Activated naive CD4-positive, alpha-beta T cell (primary cell): ENCODE measurements at places on chromosomes 12 and 14.

GRCh38 chr14:58426670-58427280, 556 bp downstream of the TIMM9 start:
- peak; percentile 19 for DNase-seq

DNA sequence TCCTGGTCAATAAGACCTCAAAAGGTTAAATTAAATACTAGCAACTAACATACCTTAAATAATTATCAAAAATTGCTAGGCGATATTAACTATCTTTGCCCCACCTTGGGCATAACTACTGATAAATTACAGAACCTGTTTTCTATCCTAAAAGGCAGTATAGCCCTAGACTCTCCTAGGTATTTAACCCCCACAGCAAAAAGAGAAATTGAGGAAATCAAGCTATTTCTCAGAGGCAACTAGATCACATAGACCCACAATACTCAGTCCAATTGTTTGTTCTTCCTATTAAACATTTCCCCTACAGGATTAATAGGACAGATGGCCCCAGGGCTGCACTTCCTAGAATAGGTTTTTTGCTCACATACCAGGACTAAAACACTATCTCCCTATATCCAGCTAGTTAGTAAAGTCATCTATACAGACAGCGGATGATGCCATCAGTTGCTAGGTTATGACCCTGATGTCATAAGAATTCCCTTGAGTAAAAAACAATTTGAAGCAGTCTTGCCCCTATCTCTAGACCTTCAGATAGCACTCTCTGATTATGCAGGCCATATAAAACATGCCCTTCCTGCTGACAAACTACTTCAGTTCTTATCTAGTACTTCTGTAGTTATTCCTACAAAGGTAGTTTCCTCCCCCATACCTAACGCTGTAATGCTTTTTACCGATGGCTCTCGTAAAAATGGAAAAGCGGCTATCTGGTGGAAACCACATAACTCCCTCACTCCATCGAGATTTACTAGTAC, 118.4 kb downstream of the PPHLN1 start:
- DNase-seq: no peak

DNA sequence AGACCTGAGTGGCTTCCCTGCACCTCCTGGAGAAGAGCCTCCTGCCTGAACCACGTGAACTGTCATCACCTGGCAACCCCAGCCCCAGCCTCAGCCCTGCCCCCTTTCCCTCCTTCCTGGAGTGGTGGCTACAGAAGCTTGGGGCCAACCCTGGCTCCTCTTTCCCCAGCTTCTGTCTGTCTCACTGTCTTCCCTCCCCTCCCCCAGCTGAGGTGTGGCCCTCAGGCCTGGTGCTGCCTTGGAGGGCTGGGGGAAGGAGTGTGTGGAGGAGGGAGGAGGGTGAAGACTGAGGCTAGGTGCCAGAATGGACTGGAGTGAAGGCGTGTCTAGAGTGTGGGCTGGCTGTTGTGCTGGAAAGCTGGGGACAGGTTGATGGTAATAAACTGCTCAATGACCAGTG, 9.7 kb downstream of the NFATC4 start:
- no peak for DNase-seq

- DNase-seq: no peak
Observed at GRCh38 chr12:133264173-133264572, 28.5 kb upstream of the ANHX start.

DNA sequence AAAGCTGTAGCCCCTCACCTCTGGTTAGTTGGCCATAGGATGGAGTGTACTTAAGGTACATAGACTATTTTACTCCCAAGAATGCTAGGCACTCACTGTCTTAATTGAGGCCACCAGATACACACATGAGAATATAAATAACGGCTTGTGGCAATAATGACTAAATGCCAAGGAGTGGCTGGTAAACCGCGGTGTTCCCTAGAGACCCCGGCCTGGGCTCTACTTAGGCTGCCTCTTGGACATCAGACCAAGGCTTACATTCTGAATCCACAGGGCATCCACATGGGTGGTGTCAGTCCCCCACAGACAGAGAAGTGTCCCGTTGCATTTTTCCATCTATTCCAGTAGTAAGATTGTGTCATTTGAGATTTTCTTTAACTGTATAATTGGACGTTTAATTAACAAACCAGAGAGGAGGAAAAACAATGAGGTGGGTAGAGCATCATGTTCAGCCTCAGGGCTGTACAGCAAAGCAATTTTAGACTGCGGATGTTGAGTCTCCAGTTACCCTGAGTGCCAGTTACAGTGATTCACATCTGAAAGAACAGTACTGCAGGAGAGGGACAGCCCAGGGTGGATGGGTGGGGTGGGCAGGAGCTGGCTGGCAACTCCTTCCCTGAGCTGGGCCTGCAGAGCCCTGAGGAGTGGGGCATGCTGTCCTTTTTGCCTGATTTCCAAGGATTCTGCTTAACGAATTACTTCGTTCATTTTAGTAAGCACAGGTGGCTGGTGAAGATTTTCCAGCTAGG, 20.5 kb downstream of the CKB start:
- no peak for DNase-seq

- DNase-seq: no peak
Observed at GRCh38 chr12:123227581-123228258, 5.2 kb downstream of the MPHOSPH9 start.

DNA sequence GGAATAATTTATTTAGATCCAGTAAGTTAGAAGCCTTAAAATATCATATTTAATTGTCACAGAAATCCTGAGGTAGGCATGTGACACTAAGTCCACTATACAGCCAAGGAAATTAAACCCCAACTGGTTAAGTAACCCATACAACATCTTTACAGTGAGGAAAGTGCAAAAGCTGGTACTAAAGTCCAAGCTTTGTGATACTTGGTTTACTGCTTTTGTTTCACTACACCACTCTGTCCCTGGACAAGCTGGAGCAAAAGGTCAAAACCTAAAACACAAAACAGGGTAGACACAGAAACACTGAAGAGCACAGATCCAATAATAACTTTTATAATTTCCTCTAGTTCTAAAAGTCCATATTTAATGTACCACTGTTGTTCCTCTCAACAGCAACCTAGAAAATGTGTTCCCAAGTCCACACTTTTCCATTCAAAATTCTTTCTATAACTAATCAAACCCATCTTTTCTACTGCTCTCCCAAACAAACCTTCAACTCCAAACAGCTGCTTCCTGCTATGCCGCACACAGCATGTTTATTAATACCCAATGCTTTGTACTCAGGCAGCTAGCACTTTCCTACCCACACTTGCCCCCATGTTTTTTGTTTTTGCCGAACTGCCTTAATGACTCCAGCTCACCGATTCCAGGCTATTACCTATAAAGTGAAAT, 90.9 kb downstream of the MED13L start:
- no peak for DNase-seq

- no peak for DNase-seq
Observed at GRCh38 chr12:32437095-32437515, 37.7 kb downstream of the FGD4 start.

GRCh38 chr12:100718187-100718586, 76.4 kb upstream of the ANO4 start:
- DNase-seq: no peak

GRCh38 chr14:88505621-88506020, 49.2 kb downstream of the PTPN21 start:
- DNase-seq: no peak

GRCh38 chr14:57375156-57375555, 15.2 kb upstream of the NAA30 start:
- DNase-seq: no peak

DNA sequence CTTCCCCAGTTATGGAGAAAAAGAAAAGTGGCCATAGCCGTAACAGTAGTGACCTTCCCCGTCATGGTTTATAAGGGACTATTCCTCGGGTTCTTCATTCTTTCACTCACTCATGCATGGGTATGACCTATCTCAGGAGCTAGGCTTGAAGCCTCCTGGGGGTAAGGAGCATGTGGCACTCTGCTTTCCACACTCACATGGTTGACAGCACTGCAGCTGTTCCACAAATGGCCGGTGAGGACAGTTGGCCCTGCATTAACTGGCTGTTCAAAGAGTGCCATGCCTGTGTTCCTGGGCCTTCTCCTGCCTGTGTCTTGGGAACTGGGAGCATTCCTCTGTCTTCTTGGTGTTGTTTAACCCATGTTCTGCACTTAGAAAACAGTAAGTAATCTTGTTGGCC, 66.2 kb upstream of the PNMA1 start:
- DNase-seq: no peak

GRCh38 chr12:110932046-110932445, 11.7 kb upstream of the MYL2 start:
- no peak for DNase-seq

GRCh38 chr14:87615822-87616679, 376.9 kb downstream of the GALC start:
- DNase-seq: no peak

DNA sequence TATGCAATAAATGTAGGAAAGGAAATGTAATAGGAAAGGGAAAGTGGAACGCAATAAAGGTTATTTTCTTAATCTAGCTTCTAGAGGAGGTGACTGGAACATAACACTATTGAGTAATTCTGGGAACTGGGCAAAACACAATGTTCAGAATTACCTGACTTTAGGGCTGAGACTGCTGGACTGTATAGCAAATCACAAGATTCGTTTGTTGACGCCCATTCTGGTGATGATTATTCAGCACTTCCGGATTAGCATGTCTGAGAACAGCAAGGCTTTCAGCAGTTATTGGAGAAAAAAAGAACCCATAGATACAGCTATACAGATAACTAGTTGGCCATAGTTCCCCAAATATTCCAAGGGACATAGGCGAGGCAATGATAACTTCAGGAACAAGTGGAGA, 2.3 kb upstream of the KLRD1 start:
- no peak for DNase-seq

- peak; percentile 30 for DNase-seq
Observed at GRCh38 chr12:15580431-15580830, 208.8 kb downstream of the EPS8 start.

DNA sequence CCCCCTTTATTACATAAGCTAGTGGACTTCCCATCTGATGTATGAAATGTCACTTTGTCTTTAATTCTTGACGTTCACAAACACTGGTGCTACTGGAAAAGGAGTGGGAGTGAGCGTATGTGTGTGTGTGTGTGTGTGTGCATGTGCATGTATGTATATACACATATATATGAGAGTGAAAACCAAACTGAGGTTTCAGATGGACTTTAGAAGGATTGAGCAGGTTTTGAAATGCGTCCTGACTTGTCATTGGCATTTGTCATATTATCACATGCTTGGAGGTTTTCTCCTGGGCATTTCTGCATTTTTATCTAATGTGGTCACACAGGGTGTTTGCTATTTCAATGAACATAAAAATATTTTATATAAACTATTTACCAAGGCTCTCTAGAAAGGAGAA, 1085.9 kb downstream of the BCL11B start:
- DNase-seq: no peak

DNA sequence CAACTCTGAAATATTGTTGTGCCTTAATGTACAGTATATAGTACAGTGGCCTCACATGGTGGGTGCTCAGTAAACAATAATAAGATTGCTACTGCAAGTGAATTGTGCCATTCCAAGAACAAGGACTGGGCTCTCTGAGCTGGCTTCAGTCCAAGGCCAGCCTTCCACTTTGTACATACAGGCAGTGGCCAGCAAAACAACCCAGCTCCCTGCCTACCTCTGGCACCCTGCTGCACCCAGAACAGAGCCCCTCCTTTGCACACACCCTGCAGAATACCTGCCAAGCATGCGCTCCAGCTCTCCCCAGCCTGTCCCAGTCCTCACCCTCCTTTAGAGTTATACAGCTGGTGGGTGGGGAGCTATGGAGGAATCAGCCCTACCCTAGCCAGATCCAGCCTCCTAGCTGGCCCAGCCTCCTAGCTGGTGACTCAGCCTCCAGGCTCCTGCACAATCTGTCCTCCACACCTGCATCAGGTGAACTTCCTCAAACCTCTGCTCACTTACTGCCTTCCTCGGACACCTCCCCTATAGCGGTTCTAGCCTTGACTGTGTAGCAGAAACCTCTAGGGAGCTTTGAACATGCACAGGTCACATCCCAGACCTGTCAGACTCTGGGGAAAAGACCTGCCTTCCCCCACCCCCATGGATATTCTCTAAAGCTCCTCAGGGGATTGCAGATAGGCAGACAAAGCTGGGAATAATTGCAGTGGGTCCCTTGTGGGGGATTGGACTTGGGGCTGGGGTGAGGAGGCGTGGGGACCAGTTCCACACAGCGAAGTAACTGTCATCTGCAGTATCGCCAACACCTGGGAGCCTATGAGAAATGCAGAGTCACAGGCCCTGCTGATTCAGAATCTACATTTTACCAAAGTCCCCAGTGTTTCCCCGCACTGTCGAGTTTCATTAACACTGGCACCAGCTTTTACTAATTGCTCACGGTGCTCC, 17.9 kb downstream of the ZDHHC22 start:
- DNase-seq: no peak

- no peak for DNase-seq
Observed at GRCh38 chr12:43858991-43859390, 23.1 kb downstream of the TMEM117 start.

DNA sequence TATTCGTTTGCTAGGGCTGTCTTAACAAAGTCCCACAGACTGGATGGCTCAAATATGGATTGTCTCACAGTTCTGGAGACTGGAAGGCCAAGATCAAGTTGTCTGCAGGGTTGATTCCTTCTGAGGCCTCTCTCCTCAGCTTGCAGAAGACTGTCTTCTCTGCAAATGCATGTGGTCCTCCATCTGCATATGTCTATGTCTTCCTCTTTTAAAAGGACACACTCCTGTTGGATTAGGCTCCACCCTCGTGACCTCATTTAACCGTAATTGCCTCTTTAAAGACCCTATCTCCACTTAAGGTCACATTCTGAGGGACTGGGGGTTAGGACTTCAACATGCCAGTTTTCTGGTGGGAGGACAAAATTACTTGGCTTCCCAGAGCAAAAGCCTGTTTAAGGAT, 123.3 kb downstream of the SLC38A6 start:
- DNase-seq: no peak

DNA sequence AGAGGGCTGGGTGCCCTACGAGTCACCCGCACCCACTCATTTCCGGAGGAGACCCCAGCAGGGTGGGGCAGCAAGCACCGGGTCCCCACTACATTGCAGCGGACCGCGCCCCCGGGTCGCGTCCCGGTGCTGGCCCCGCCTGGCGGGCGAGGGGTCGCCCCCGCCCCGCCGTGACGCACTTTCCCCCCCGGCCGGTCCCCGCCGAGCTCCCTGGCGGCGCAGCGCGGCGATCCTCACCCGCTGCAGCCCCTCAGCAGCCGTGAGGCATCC, 106.1 kb downstream of the PRICKLE1 start:
- no peak for DNase-seq

GRCh38 chr14:90547250-90547649, 150.4 kb downstream of the CALM1 start:
- DNase-seq: no peak

DNA sequence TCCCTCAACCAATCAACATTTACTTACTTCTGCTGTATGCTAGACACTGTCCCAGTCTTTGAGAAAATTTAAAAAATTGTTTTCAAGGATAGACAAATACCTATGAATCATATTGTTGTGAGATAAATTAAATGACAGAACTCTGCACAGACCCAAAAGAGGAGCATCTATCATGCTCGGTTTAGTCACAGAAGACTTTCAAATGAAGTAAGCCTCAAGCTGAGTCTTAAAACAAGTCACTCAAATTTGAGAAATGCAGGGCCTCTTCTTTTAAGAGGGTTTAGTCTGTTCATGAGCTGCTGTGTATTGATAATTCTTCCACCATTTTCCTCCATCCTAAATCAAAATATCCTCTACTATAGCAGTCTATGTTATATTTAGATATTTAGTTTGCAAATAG, 24.4 kb upstream of the COCH start:
- no peak for DNase-seq

- no peak for DNase-seq
Observed at GRCh38 chr12:18549598-18549997, 188.2 kb downstream of the PLCZ1 start.
